Activated T-helper 9 cell treated with anti-CD3 and anti-CD28 coated beads, Interleukin-2, amount 50 U/mL, for 16 hours (primary cell): ENCODE measurements at places on chromosomes 7 and 10.

- DNase-seq = no peak
Observed at GRCh38 chr10:89808842-89809241, 107.5 kb downstream of the KIF20B start.

- DNase-seq = no peak
Observed at GRCh38 chr7:3238525-3239210, 62.4 kb upstream of the SDK1 start.

DNA sequence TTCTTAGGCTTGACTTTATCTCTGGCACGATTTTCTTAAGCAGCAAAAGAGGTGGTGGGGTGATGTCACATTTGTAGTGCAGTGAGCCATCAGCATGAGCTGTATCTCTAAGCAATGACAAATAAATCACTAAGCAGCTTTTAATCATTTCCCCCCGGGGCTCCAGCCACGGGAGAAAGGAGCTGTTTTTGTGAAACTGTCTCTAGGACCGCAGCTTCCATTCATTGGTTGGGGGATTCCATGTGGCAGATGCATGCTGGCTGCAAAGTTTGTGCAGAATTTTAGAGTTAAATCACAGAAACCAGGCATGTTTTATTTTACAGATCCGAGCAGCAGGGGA is 464 bp downstream of the KIAA1217 start:
- no peak for DNase-seq

- DNase-seq = peak; percentile 39
Observed at GRCh38 chr7:45089341-45089891, 647 bp upstream of the NACAD start.

DNA sequence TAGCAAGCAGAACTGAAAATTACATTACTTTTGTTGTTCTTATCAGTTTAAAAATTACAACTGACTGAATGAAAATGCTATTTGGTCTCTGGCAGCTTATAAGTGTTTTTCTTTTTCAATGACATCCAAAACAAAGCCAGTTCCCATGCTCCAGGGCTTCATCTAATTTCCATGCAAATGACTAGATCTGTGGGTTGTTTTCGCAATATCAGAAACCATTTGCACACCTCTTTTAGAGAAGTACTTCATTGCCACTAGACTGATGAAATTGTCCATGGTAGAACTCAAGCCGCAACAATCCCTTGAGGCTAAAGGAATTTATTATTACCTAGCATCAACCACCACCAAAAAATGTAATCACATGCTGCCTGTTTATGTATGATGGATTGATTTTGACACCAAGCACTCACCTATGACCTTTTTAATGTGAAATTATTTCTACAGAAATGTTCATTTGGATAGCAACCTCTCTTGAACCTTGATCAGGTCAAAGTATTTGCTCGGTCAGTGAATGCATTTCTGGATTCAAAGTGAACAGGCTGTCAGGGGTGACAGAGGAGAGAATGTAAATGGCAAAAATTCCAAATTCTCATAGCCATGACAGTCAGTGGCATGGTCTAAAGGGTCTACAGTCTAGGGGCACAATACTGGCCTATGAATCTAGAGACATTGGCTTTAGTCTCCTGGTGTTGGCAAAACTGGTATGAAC is 769.3 kb downstream of the SORCS1 start:
- no peak for DNase-seq
